ENCODE measurements at places on chromosomes 4 and X.

GRCh38 chr4:186487726-186488125 is 67.6 kb downstream of the MTNR1A start:
- no peak for DNase-seq

- DNase-seq, result no peak
These were observed 634 bp downstream of the APOO start for GRCh38 chrX:23907111-23907497.

GRCh38 chr4:33989820-33990443 is 2254.4 kb downstream of the ARAP2 start:
- DNase-seq, result no peak

GRCh38 chr4:147747787-147748454 is 16.0 kb downstream of the ARHGAP10 start:
- no peak for DNase-seq

All from smooth muscle cell of the brain vasculature (primary cell).